ENCODE measurements at places on chromosomes 4 and X.

DNA sequence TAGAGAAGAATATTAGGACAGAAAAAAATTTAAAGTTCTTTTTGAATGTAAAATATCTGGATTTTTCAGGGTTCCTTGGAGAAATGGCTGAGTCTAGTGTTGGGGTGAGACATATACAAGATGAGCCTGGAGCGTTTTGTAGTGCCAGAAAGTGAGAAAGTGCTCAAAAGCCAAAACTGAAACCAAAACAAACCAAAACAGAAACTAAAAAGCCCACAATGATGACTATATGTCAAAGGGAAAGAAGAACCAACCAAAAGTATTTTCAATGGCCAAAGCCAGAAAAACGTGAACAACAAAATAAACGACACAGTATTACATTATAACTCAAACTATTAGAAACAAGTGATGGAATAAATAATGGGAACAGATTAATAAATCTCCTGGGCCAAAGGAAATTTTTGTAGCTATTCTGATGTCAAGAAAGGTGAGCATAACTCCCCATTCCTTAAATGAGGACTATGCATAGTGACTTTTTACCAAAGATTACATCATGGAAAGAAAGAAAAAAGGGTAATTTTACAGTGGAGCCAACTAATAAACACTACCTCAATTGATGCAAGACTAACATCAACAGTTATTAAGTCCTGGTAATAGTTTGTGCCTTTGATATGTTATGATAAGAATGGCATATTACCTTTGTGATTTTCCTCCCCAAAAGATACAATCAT is 1137.6 kb downstream of the C4orf33 start:
- DNase-seq = no peak

DNA sequence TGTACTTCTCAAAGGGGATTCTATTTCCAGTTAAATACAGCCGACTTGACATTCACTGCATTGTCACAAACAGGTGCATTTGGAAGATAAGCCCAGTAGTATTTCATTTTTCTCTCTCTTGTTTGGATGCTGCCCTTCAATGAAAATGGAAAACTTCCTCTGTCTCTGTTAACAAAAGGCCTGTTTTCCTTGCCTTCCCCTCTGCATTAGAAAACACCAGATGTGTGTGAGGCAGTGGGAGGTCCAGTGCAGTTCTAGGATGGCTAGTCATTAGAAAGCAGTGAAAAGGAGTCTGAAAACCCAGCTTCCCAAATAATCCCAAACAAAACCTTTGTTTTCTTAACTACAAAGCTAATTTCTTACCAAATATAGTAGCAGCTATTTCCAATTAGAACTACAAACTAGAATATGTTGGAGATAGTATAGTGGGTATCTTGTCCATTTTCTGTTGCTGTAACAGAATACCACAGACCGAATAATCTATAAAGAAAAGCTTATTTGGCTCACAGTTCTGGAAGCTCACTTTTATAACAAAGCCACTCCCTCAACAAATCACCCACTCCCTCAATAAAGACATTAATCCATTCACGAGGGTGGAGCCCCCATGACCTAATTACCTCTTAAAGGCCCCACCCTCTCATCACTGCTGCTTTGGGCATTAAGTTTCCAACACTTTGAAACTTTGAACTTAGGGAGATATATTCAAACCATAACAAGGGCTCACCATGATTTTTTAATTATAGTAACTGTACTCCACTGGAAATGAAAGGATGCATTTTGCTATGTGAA is 452.1 kb upstream of the RPS6KA3 start:
- no peak for DNase-seq

- DNase-seq = peak; percentile 76
Measured at GRCh38 chr4:88592600-88593448, 544 bp downstream of the HERC3 start.

DNA sequence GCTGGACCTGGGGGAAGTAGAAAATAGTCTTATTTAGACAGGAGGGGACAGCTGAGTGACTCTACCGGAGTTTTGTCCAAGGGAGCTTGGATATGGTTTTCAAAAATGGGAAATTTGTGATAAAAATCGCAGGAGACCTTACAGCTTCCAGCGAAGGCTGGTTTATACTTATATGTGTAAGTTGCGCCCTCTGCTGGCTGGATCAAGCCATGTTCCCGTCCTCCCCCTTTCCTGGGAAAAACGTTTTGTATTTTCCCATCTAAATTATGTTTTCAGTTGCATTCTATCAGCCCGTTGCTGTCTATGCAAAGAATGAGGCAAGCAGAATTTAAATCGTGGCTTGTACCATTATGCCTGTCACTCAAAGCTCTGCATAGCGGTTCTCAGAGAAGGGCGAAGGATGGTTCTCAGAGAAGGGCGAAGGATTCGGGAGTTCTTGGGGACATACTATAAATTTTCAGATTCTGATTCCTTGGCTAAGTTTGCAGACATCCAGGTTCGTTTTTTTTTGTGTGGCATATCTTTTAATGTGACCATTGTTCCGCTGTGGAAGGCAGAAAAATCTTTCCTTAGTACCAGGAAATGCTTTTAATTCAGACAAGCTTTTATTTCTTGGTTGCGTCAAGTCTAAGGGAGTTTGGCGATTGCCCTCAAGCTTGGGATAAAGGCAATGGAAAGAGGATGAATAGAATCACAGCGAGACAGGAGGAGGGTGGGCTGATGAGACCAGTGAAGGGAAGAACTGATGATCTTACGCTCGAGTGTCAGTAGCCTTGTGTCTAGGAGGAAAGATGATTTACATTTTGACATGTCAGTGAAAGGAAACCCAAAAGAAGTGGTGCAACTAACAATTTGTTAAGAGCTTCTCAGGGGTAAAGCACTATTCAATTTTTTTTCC is 128.5 kb upstream of the ARX start:
- DNase-seq = peak; percentile 1

GRCh38 chr4:32117693-32118092 is 1397.5 kb downstream of the PCDH7 start:
- no peak for DNase-seq

- DNase-seq = no peak
Measured at GRCh38 chr4:71288875-71289274, 49.9 kb upstream of the SLC4A4 start.

GRCh38 chr4:53592122-53592521 is 836 bp upstream of the LNX1 start:
- no peak for DNase-seq

GRCh38 chr4:40812386-40812785 is 62.6 kb downstream of the NSUN7 start:
- DNase-seq = no peak

- no peak for DNase-seq
Measured at GRCh38 chrX:122475306-122475705, 708.8 kb upstream of the GRIA3 start.

DNA sequence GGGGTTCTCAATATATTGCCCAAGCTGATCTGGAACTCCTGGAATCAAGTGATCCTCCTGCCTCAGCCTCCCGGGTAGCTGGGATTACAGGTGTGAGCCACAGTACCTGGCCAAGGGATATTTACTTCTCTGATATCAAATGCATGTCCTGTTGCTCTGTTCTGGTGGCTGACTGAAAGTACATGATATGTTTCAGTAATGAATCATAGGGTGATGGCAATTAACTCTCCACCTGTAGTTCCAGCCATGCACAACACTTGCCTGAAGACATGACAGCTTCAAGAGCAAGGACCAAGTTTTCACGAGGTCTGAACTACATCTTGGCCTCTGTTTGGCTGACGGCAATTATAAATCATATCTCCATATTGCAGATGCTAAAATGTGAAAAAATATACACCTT is 9.1 kb downstream of the ZCCHC4 start:
- no peak for DNase-seq

DNA sequence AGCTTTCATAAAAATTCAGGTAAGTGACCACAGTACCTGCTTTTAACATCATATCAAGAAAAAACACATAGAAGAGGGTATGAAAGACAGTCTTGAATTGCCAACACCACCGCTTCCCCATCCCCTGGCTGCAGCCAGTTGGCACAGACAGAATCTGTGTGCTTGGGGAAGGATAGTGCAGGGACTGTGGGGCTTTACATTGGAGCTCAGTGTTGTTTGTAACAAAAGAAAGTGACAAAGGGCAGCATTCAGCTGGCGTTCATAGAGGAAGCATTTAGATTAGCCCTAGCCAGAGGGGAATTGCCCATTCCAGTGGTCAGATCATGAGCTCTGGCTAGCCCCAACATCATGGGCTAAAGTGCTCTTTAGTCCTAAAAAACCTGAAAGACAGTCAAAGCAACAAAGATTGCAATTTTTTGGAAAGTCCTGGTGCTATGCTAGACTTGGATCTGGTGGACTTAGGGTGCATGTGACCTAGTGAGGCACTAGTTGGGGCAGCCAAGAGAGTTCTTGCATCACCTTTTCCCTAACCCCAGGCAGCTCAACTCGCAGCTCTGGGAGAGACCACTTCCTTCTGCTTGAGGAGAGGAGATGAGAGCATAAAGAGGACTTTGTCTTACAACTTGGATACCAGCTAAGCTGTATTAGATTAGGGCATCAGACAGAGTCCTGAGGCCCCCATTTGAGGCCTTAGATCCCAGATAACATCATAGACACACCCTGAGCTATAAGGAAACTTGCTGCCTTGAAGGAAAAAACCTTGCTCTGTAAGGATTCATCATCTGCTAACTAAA is 1602.4 kb upstream of the ADGRL3 start:
- no peak for DNase-seq

DNA sequence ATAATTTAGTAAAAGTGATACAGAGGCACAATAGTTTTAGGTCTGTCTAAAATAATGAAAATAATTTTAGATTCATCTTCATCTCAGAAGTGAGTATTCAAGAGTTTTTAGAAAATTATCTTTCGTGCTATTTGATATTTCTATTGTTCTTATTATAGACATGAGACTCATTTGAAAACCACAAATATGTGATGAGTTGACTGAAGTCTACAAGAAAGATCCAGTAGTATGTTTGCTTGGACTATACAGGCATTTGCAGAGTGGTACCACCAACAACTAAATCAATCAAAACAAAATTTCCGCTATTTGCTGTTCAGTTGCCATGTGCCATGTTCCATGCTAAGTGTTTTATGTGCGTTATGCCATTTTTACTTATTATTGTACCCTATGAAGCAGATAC is 1318.5 kb downstream of the STIM2 start:
- DNase-seq = no peak

GRCh38 chrX:97380200-97380599 is 496.5 kb downstream of the RPA4 start:
- DNase-seq = no peak

DNA sequence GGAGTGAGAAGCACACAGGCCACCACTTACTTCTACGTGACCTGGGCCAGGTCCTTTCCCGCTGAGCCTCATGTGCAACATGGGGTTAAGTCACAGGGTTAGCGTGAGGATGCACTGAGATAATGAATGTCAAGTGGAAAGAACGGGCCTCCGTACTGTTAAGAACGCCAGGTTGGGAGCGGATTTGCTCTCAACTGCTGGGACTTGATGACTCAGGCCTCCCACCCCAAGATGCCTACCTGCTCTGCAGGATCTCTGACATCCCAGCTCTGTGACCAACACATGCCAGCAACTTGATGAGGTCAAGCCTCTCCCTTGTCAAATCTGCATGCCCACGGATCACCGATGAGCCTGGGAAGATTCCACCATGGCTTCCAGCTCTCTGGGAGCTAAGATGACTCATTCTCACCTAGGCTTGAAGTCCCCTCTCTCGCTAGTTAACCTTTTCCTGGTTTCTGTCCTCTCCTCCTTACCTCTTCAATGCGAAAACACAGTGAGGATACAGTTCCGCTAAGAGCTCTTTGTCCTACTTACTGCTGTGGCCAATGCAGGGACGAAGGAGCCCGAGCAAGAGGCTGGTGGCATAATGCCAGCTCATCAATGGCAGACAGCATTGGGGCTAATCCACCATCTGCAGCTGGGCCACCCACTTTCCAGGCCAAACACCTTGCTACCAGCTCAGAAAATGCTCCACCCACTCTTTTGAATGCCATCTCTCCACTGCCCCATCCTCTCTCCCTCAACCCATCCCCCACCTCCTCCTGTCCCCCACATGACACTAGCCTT is 67.6 kb downstream of the PJA1 start:
- no peak for DNase-seq

GRCh38 chrX:149453906-149454822 is 50.9 kb downstream of the IDS start:
- no peak for DNase-seq

GRCh38 chrX:47991263-47992094 is 12.3 kb downstream of the ZNF182 start:
- no peak for DNase-seq

Measured in activated effector memory CD4-positive, alpha-beta T cell treated with Interleukin-2 at 50 U/mL for 16 hours (primary cell).